ENCODE measurements at places on chromosomes 5 and 9.

DNA sequence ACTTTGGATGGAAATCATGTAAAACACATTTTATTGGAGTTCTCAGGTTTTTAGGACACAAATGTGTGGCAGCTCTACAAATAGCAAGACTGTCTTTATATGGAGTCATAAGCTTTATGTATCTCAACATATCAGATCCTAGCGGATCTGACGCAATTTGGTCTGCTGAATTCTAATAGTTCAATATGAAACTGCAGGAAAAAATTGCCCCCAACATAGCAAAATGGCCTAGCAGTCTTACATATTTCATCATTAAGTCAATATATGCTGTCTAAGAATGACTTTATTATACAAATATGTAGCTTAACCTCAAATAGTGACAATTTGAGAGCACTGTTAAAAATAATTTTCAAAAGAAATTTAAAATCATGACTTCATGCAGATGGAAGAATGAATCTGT lies 244.3 kb downstream of the TAF11L14 start:
- no peak for DNase-seq

- no peak for DNase-seq
Measured at GRCh38 chr5:153823036-153823435, 215.7 kb downstream of the FAM114A2 start.

GRCh38 chr5:112165399-112165798 lies 253.7 kb downstream of the EPB41L4A start:
- DNase-seq, result no peak

DNA sequence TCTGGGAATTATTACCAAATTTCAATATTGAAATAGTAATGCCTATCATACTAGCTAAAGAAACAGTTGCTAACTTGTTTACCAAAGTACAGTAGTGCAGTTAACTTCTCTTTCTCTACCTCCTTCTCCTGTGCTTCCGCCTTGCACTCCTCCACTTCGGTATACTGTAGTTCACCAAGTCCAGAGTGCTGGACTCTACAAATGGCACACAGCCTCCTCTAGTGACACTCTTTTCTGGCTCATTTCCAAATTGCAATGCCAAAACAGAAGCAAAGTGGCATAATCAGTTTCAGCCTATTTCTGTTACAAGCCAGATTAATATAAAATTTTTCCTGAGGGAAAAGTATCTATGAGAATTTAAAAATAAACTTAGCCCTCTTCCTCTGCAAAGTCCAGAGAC lies 86.0 kb upstream of the RASGRF2 start:
- no peak for DNase-seq

DNA sequence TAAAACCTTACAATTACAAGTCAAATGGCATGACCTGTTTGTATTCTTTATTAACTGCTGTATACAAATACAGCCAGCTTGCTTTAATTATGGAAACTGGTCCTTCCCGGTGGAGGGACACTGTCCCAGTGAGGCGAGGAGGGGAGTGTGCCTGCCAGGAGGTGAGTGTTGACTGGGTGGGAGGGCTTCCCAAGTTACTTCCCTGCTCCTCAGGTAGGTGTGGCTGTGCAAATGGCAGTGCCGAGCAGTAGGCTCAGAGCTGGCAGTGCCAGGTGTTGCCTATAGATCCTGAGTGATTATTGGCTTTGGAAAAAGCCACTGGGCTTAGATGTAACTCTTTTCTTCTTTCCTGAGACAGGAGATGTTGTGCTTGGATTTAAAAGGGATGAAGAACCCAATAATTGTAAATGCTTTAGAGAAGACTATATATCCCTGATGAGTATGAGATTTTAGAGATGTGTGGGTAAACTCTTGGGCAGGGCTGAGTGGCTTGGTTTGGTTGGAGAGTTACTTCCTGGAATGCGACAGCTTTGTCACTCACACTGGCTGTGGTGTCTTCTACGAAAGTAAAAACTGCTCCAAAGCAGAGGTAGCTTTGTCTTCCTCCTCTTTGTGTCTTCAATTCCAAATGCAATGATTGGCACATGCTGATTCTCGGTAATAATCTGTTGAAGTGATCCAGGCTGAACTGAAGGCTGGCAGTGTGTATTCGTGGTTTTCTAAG lies 43.7 kb downstream of the GLRX start:
- no peak for DNase-seq

DNA sequence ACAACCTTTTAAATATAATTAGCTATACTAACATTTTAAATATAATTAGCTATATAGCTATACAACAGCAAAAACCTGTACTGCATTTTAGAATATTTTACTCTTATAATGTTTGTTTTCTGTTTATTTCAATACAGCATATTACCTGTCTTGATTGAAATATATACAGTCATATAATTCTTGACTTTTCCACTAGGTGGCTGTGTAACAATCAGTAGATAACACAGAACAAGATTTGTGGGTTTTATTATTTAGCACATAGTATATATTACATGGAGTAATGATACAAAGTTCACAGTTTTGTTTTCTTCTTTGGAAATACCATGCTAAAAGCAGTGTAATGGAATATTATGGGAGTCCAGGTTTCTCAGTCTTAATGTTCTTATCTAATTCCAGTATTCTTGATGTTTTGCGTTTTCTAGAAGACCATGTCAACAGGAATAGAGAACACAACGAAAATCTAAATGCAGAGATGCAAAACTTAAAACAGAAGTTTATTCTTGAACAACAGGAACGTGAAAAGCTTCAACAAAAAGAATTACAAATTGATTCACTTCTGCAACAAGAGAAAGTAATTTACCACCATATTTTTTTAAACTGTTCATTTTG lies 13.3 kb downstream of the HMMR start:
- no peak for DNase-seq

- DNase-seq, result no peak
Measured at GRCh38 chr5:150062216-150062922, 24.0 kb downstream of the CSF1R start.

DNA sequence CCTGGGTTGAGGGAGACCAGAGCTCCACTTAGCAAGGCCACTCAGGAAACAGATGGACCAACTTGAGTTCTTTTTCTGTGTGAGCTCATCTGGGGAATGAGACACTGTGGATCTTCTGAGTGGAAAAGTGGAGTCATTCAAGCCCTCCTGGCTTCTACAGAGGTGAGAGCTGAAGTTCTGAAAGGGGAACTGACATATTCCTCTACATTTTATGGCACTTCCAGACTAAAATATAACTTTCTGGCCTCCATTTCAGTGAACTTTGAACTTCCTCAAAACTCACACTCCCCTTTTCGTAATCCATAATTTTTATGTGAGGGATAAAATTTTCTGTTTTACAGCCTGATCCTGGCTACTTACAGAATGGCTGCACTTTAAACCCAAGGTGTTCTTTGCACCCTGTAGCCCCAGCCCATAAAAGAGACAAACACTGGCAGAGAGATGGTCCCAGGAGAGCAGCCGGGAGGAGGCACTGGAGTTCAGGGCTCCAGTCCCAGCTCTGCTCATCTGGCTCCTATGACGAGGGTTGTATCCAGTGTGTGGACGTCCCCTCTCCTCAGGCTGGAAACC lies 10.8 kb downstream of the SPAAR start:
- DNase-seq, result no peak

- no peak for DNase-seq
Measured at GRCh38 chr5:120055858-120056257, 408.2 kb upstream of the PRR16 start.

DNA sequence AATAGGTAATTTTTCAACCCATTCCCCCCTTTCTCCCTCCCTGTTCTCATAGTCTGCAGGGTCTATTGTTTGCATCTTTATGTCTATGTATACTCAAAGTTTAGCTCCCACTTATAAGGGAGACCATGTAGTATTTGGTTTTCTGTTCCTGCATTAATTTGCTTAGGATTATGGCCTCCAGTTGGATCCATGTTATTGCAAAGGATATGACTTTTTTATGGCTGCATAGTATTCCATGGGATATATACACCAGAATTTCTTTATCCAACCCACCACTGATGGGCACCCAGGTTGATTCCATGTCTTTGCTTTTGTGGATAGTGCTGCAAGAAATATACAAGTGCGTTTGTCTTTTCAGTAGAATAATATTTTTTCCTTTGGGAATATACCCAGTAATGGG lies 761.6 kb upstream of the GRAMD2B start:
- no peak for DNase-seq

- no peak for DNase-seq
Measured at GRCh38 chr5:74767579-74767913, 497 bp downstream of the NSA2 start.

DNA sequence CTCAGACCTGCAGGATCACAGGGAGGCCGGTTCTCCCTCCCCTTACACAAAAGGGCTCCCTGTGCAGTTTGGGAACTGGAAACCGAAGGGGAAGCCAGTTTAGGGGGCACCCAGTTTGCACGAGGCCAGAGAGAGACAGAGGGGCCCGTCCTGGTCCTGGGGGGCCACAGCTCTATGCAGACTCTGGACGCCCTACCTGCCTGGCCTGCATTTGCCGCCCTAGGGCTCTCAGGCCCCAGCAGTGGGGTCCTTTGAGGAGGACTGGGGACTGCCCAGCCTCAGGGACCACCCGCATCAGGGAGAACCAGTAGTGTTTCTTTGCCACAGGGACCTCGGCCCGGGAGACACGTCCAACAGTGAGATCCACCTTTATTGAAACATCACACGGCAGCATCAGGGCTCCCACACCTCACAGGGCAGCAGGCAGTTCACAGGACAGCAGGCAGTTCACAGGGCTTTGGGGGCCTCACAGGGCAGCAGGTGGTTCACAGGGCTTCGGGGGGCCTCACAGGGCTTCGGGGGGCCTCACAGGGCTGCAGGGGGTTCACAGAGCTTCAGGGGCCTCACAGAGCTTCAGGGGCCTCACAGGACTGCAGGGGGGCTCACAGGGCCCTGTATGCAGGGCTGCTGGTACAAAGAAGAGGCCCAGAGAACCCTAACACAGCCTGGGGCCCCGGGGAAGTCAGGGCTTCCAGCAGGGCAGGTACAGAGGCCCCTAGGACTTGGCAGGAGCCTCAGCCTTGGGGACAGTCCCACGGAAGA lies 648 bp upstream of the NSMF start:
- no peak for DNase-seq

DNA sequence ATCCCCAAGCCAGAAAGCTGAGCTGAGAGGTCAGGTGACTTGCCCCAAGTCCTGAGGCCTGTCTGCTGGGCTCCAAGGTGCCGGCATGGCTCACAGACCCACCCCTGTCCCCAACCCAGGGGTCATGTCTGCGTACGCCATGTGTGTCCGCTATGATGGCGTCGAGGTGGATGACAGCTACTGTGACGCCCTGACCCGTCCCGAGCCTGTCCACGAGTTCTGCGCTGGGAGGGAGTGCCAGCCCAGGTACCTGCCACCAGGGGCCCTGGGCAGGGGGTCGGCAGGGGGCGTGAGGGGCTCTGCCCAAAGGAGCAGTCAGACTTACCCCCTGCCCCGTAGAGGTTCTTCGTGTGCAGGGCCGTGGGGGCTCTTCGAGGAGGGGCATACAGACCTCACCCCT lies 32.3 kb downstream of the ADAMTSL2 start:
- no peak for DNase-seq

- no peak for DNase-seq
Measured at GRCh38 chr5:66830636-66831035, 234.4 kb downstream of the MAST4 start.

- no peak for DNase-seq
Measured at GRCh38 chr5:56259002-56259511, 25.9 kb upstream of the ANKRD55 start.

- DNase-seq, result no peak
Measured at GRCh38 chr5:110663525-110663924, 62.9 kb downstream of the TMEM232 start.

DNA sequence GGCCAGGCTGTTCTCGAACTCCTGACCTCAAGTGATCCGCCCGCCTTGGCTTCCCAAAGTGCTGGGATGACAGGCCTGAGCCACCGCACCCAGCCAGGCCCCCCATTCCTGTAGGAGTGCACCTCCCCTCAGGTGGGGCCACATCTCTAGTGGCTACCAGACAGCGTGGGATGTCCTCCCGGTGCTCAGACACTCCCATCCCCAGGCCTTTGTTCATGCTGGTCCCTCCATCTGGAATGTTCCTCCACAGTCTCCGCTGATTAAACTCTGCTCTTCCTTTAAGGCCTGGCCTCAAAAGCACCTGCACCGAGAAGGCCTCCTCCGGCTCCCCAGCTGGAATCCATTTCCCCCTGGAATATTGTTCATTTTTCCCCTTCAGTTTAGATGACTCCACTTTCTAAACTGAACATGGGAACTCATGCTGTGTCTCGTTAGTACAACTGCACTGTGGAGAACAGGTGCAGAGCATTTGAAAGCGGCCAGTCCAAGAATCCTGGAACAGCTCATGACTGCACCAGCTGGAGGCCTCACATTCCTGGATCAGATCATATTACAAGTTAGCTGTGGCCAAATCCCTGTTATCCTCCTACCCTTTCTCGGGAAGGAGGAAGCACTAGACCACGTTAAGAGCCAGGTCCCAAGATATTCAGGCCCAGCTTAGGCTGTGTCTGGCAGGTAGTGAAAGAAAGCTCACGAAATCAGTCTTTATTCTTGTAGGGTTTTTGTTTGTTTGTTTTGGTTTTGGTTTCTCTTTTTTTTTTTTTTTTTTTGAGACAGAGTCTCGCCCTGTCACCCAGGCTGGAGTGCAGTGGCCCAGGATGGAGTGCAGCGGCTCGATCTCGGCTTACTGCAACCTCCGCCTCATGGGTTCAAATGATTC lies 10.8 kb upstream of the PRRC2B start:
- no peak for DNase-seq

GRCh38 chr9:98303633-98304125 lies 48.2 kb upstream of the TBC1D2 start:
- no peak for DNase-seq
